GF-D8 (cell line): ENCODE measurements at places on chromosomes 5 and 9.
A peak's percentile ranks its signal among the peaks of the same experiment; 100 is the strongest.

- DNase-seq: no peak
Measured at GRCh38 chr9:27337833-27338526, 41.0 kb upstream of the EQTN start.

DNA sequence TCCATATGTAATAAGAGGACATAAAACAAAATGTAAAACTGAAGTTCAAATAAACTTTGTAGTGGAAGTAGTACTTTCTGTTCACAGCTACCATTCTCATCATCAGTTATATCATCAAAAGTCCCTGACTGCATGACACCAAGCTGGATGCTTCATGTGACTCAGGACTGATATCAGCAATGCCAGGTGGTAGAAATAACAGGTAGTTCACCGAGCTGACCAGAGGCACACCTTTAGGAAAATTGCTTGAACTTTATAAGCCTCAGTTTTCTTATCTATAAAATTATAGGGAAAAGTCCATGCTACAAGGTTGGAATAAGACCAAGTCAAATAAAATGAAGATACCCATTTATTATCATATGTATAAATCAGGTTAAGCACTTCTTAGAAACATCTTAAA is 124.9 kb upstream of the PTGER4 start:
- DNase-seq: no peak

- DNase-seq: no peak
Measured at GRCh38 chr5:135234666-135235401, 164.2 kb downstream of the MACROH2A1 start.

- no peak for DNase-seq
Measured at GRCh38 chr5:122701640-122702523, 73.0 kb upstream of the SNX2 start.

- DNase-seq: no peak
Measured at GRCh38 chr5:123732257-123732656, 220.3 kb downstream of the CSNK1G3 start.

DNA sequence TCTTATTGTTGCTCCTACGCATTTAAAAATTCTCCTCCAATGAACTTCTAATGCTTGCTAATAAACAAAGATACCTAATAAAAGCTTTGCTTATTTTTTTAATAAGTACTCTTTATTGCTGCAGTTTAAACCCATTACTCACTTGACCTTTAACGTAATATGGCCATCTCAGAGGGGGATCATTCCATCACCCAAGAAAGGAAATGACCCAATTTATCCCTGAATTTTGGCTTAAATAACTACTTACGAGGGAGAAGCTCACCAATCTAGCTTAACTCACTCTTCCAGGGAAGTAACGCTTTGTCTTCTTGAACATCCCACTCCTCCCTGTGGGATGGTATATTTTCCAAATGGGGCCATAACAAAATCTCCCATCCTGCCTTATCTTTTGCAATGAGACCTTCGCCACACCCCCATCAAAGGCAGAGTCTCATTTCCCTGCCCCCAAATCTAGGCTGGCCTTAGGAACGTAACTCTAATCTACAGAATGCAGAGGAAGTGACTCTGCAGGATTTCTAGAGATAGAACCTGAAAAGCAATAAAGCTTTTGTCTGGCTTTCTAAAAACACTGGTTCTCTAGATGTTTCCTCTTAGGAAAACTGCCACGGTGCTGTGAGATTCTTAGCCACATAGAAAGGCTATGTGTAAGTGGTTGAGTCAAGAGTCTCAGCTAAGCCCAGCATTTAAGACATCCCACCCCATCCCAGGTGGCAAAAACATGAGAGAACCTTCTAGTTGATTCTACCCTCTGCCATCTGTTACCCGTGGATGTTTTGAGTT is 310.0 kb downstream of the ASTN2 start:
- no peak for DNase-seq

DNA sequence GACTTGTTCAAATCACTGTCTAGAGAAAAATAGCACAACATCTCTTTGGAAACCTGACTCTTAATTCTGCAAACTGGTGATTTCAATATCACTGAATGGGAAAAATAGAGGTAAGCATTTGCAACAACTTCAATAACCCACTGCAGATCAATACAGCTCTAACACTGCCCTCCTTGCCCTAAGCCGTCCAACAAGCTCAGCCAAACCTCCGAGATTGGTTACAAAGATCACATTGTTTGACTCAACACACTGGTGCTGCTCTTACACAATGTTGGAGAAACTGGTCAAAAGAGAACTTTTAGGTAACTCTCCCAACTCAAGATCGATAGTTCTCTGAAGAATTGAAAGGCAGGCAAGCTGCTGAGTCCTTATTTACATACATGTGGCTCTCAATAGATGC is 150.4 kb downstream of the SPOCK1 start:
- DNase-seq: no peak

DNA sequence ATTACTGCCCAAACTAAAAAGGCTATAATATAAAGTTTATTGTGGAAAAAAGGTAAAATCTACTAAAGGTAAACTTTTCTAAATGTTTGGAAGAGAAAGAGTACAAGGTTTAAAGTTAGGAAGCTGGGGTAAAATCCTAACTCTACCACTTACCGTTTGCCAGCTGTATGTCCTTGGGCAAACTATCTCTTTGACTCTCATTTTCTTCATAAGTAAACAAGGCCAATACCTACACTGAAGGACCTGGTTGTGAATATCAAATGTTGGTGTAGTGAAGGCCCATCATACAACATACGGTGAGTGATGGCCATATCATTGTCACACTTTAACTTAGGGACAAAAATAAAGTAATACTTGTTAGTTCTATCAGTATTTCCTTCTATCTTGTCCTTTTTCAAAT is 34.9 kb downstream of the ABHD17B start:
- DNase-seq: no peak

DNA sequence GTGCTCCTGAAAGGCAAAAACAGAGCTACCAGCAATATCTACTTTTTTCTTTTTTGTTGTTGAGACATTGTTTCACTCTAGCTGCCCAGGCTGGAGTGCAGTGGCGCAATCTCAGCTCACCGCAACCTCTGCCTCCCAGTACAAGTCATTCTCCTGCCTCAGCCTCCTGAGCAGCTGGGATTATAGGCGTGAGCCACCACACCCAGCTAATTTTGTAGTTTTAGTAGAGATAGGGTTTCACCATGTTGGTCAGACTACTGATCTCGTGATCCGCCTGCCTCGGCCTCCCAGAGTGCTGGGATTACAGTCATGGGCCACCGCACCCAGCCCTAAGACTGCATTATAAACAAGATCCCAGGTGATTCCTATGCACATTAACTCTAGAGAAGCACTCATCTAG is 17.0 kb downstream of the PLPP1 start:
- no peak for DNase-seq

DNA sequence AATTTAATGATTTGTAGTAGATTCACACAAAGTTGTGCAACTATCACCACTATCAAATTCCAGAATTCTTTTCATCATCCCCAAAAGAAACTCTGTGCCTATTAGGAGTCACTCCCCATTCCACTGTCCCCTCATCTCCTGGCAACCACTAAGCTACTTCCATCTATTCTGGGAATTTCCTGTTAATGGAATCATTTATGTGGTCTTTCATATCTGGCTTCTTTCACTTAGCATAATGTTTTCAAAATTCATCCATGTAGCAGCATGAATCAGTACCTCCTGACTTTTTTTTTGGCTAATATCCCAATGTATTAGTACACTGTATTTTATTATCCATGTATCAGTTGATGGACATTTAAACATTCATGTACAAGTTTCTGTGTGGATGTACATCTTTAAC is 157.6 kb downstream of the TTC39B start:
- DNase-seq: no peak

GRCh38 chr5:143569213-143569701 is 165.8 kb upstream of the NR3C1 start:
- no peak for DNase-seq

GRCh38 chr5:39064450-39064849 is 9.7 kb downstream of the RICTOR start:
- DNase-seq: no peak

DNA sequence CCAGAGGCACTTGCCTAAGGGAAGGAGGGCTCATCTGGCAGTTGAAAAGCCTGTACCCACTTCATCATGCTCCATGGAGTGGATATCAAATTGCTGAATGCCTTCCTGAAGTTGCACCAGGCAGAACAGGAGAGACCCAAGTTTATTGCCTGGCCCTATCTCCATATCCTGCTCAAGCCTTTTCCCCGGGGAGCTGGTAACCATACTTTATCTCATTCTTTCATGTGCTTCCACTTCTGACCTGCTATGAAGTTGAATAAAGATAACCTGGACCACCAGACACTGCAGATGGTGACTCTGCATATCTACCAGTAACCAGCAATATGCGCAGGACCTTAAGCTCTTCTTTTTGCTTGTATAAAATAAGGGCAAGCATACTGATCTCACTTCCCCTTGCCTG is 1397.5 kb upstream of the CDH6 start:
- no peak for DNase-seq

- DNase-seq: no peak
Measured at GRCh38 chr9:34405719-34406118, 29.0 kb upstream of the MYORG start.

- peak; percentile 27 for DNase-seq
Measured at GRCh38 chr5:113524927-113525326, 11.4 kb downstream of the YTHDC2 start.
